Activated CD4-positive, alpha-beta T cell treated with anti-CD3 and anti-CD28 coated beads, Interleukin-2, amount 10 ng/mL, durations not matched to agents 7 days and 5 days (primary cell): ENCODE measurements at places on chromosomes 16 and 17. TPM values are rescaled to one million over a fixed set of nuclear protein-coding genes. Genes with fewer than 3 reads are reported as not detected.

GRCh38 chr16:4057439-4057877 lies 58.8 kb downstream of the ADCY9 start:
- DNase-seq: no peak

DNA sequence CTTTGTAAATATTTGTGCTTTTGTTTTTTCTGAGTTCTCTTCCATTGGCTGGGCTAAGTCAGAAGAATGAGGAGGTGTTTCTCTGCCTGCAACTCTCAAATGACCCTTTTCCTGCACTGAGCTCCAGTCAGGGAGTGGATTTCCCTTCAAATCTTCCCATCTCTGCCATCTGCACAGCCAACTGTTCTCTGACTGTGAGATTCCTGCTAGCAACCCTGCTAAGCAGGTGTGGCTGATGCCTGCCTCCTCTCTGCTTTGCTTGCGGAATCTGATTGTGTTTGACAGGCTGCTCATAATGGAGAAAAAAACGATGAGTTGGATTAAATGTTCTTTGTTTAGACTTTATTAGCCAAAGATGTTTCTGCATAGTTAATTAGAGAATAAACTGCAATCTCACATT lies 519.8 kb downstream of the TMEM114 start:
- no peak for DNase-seq

DNA sequence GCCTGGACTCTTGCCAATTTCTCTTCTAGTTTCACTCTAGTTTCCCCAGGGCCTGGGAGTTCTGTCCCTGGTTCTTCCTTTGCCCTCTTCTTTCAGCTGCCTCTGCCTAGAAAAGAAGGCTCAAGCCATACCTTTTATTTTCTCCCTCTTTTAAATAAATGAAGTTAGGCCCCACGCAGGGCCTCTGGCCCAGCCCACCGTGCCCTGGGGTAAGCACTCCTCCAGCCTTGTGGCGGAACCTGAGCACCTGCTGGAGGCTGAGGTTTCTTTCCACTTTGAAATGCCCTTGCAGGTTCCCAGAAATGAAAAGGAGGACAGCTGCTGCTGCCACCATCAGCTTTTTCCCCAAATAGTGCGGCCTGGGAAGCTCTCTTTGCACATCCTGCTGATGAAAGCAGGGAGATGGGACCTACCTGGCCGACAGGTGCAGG lies 139.4 kb downstream of the CCDC182 start:
- no peak for DNase-seq

DNA sequence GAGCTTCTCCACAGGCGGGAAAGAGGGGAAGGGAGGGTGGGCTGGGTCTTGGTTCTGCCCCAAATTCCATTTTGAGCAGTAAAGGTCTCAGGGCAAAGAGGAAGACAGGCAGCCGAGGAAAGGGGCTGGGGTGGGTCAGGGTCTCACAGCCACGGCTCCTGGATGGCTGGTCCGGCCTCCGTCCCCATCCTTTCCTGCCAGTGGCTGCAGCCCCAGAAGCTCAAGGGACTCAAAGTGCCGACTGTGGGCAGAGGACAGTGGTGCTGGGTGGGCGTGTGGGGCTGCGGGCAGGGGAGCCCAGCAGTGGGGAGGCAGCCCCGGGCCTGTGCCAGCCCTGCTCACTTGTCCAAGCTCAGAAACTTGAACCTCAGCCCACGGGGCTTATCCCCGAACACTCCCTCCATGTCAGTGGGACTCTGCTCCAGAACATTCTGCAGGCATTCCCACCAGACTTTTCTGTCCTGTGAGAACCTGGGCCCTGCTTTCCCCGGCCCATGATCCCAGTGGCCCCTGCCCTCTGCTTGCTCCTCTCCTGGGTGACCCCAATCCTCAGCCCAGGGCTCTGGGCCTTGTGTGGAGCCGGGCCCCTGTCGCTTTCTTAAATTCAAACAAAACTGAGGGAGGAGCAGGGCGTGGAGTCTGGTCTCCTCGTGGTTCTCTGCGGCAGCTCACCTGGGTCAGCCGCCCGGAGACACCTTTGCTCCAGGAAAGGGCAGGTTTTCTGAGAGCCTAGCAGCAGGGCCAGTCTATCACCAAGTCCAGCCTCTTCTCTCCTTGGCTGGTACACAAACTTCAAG lies 117.8 kb upstream of the METRNL start:
- DNase-seq: no peak

DNA sequence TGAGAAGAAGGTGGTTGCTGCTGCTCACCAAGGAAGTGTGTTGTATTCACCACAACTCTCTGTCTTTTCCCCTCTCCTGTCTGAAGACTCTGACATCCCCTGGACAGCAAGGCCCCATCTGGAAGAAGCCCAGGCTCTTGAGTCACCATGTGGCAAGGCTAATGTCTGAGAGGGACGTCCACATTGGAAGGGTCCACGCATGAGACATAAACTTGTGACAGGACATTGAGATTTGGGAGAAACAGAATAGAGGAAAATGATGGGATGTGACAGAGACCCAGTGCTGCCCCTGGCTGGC lies 176.5 kb downstream of the IRF8 start:
- no peak for DNase-seq

GRCh38 chr16:56950881-56951771 lies 10.6 kb upstream of the CETP start:
- DNase-seq: peak; percentile 64

DNA sequence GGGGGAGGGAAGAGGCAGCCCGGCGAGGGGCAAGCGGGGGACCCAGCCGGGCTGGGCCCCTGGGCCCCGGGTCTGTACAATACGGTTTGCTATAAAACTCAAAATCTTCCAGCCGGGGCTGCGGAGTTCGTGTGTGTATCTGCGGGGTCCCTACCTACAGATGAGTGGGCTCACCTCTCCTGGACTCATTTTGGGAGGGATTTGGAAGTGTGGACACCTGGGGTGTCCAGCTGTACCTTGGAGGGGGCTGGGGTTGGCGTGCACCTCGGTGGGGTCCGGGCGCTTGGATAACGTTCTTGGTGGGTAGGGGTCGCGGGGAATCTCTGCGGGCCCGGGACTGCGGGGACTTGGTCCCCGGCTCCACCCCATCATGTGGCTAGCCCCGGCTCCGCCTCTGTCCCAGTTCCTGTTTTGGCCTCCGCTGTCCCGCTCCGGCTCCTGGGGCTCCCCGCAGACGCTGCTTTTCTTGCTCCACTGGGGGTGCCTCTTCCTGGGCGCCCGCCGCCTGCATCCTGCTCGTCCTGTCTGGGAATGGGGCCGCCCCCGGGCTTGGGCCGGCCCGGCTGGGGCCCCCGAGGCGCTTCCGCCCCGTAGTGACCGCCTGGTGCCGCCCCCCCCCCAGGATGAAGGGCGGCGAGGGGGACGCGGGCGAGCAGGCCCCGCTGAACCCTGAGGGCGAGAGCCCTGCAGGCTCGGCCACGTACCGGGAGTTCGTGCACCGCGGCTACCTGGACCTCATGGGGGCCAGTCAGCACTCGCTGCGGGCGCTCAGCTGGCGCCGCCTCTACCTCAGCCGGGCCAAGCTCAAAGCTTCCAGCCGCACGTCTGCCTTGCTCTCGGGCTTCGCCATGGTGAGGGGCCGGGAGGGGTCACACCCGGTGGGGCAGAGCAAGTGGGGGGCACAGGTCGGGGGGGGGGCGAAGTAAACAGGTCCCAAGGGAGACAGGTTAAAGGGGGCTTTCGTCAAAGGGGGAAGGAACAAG lies at the start of gene ORAI3:
TSS of gene ORAI3 (plus strand) at position 402 of the 983 bp plus-strand sequence. CDS start at position 624, 222 bp downstream.
- DNase-seq: peak; percentile 53

- no peak for DNase-seq
These were observed 712 bp upstream of the SPECC1 start for GRCh38 chr17:20008242-20009051.

DNA sequence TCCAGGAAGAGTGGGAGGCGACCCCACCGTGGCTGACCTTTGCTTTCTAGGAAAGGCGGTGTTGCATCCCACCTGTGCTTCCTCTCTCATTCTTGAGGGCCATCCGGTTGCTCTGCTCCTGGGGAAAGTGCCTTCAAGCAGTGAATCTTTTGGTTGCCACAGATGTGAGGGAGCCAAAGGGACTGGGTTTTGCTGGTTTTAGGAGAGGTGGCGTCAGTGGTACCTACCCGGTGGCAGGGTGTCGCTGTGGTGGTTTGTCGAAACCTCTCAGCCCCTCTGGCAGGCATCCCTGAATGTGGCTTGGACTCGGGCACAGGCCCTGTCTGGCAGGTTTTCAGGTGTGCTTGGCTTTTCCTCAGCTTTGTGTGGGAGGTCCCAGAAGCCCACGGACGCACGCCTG lies 611.5 kb downstream of the KCNJ18 start:
- DNase-seq: no peak

Gene CEMP1
- total RNA-seq: 0.17 TPM

DNA sequence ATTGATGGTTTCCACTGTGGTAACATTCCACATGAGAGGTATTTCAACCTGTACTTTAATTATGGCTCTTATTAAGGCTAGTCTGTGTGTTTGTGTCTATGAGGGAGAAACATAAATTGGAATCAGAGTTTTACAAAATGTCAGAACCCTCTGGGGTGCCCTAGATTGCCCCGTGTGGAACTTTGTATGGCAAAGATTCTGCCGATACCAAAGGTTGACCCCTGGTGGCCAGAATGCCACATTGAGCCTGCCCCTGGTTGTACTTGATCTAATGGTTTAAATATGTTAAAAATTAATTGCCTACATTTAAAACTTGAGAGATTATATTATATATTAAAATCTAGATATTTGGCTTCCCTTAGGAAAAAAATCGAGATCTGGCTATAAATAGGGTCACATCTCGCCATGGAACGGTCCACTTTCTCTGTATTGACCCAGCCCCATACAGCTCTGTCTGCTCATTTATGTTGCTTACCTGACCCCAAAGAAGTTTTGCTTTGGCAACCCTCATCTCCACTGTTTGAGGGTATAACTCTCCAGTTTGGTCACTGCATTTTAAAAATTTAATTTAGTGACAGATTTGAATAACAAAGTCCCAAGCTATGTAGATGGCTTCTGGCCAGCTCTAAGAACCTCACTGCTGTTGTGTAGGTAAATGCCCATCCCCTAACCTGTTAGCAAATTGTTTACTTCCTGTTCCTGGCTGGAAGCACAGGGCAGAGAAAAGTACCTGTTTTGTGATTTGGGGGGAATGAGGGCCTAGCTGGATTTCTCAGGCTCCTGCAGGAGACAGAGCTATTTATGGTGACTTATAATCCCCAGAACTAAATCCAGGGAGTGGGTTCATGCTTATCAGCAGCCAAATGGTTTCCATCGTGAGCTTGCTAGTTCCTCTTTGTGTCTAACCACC lies 95.0 kb downstream of the PLCG2 start:
- peak; percentile 59 for DNase-seq

DNA sequence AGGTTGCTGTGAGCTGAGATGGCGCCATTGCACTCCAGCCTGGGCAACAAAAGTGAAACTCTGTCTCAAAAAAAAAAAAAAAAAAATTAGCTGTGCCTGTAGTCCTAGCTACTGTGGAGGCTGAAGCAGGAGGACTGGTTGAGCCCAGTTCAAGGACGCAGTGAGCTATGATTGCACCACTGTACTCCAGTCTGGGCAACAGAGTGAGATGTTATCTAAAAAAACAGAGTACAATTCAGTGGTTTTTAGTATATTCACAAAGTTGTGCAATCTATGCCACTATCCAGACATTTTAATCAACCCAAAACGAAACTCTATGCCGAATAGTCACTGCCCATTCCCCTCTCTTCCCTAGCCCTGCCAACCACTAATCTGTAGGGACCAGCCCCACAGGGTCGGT lies 25.1 kb downstream of the C16orf54 start:
- no peak for DNase-seq

DNA sequence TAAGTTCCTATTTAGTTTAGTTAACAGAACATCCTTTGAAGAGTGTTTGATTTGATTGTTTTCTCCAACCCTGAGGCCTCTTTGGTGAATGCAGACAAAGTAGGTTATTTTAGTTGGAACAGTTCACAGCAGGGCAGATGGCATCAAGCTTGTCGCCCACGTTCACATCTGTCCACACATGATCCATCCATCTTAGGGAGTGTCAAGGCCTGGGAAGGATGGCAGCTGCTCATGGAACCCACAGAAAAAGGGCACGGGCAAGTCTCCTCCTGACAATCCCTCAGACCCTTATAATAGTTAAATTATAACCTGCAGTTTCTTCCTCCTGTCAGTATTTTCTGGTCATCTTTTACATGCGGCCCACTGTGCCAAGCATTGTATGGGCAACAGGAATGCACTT lies 60.2 kb downstream of the KNOP1 start:
- no peak for DNase-seq

Gene CDC42EP4
- 2.1 TPM for total RNA-seq

DNA sequence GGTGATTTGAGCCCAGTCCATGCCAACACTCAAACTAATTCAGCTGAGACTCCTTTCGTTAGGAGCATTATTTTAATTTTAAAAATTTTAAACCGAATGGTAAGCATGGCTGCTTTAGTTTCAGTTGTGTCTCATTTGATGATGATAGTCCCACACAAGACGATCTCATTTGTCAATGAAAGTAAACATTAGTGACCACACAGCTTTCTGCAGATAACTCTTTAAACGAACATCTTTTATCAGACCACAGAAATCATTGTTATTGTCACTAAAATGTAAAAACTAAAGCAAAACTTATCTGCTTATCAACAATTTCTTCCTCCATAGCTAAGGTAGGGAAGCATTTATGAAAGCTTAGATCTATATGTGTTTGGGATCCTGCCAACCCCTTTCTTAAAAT lies 382.2 kb downstream of the ZFHX3 start:
- no peak for DNase-seq

GRCh38 chr17:752620-753219 lies 656 bp upstream of the GEMIN4 start:
- no peak for DNase-seq

DNA sequence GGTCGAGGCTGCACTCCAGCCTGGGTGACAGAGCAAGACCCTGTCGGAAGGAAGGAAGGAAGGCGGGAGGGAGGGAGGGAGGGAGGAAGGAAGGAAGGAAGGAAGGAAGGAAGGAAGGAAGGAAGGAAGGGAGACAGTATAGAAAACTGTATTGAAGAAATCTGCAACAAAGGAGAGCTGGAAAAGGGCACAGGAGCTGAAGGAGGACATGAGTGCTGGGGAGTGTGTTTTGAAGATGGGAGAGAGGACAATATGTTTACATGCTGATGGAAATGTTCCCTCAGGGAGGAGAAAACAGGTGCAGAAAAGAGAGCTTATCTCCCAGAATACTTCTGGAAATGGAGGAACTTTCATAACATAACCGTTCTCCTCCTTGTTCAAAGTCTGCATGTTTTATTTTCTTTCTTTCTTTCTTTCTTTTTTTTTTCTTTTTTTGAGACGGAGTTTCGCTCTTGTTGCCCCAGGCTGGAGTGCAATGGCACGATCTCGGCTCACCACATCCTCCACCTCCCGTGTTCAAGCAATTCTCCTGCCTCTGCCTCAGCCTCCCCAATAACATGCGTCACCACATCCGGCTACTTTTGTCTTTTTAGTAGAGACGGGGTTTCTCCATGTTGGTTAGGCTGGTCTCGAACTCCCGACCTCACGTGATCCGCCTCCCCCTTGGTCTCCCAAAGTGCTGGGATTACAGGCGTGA lies 2.7 kb upstream of the HAP1 start:
- DNase-seq: peak; percentile 24

GRCh38 chr17:79674506-79675412 lies 56.0 kb upstream of the ENPP7 start:
- DNase-seq: no peak

Gene KRTAP4-9
- total RNA-seq: not detected

- peak; percentile 75 for DNase-seq
These were observed 30.3 kb downstream of the HMOX2 start for GRCh38 chr16:4506450-4506849.

Gene IL17C
- 0.20 TPM for total RNA-seq

- no peak for DNase-seq
These were observed 830 bp downstream of the SPACA3 start for GRCh38 chr17:32992321-32993033.

- no peak for DNase-seq
These were observed 89.1 kb downstream of the TBC1D16 start for GRCh38 chr17:79946352-79947231.
